H4 (cell line): ENCODE measurements at places on chromosomes 6 and 20. TPM values are rescaled to one million over a fixed set of nuclear protein-coding genes. Genes with fewer than 3 reads are reported as not detected.

SFT2D1 gene
- 16.0 and 27.6 TPM in 2 replicates for total RNA-seq

FHL5 gene
- total RNA-seq: not detected in 2 replicates

ADGRF4 gene
- 0.25 and 0.81 TPM in 2 replicates for total RNA-seq

RIN2 gene
- total RNA-seq: 13.7 and 18.5 TPM in 2 replicates

C20orf204 gene
- 0.08 TPM in 1 of 2 replicates, not detected in the other for total RNA-seq

CDH22 gene
- not detected in 2 replicates for total RNA-seq

TUBB2B gene
- total RNA-seq: 5.1 and 6.6 TPM in 2 replicates

SIRPB1 gene
- total RNA-seq: 0.31 and 1.6 TPM in 2 replicates

PAK5 gene
- 0.21 and 0.39 TPM in 2 replicates for total RNA-seq

HLA-DMA gene
- 10.3 and 13.0 TPM in 2 replicates for total RNA-seq

NDUFAF4 gene
- total RNA-seq: 43.1 and 69.3 TPM in 2 replicates

LY6G6C gene
- not detected in 2 replicates for total RNA-seq

PABPC1L gene
- 1.4 and 3.5 TPM in 2 replicates for total RNA-seq

KCNG1 gene
- 11.3 and 24.5 TPM in 2 replicates for total RNA-seq

CCN6 gene
- total RNA-seq: not detected in 2 replicates

PTPRK gene
- 20.7 and 24.4 TPM in 2 replicates for total RNA-seq

SNX21 gene
- 17.1 and 22.3 TPM in 2 replicates for total RNA-seq

WFDC12 gene
- not detected in 2 replicates for total RNA-seq

PBOV1 gene
- total RNA-seq: not detected in 2 replicates

LY6G6F gene
- total RNA-seq: not detected in 2 replicates

MUCL3 gene
- total RNA-seq: not detected in 2 replicates

FAM217A gene
- total RNA-seq: not detected in 2 replicates

FAM83C gene
- not detected in 2 replicates for total RNA-seq

FANCE gene
- total RNA-seq: 5.9 and 6.6 TPM in 2 replicates

HTR1E gene
- total RNA-seq: not detected in 2 replicates

C20orf96 gene
- total RNA-seq: 1.6 TPM in 2 replicates

ALDH8A1 gene
- not detected in 2 replicates for total RNA-seq

RBM38 gene
- 7.4 and 12.3 TPM in 2 replicates for total RNA-seq

BPIFB2 gene
- not detected in 2 replicates for total RNA-seq

KCNK5 gene
- 0.58 TPM in 2 replicates for total RNA-seq

IMPG1 gene
- total RNA-seq: 0.14 TPM in 1 of 2 replicates, not detected in the other

ZNFX1 gene
- 21.9 and 22.8 TPM in 2 replicates for total RNA-seq

UST gene
- total RNA-seq: 9.3 and 11.7 TPM in 2 replicates

MDFI gene
- 0.72 TPM in 1 of 2 replicates, not detected in the other for total RNA-seq

LIN28B gene
- not detected in 2 replicates for total RNA-seq

MOCS3 gene
- 5.8 and 6.4 TPM in 2 replicates for total RNA-seq

LCA5 gene
- 1.3 and 2.4 TPM in 2 replicates for total RNA-seq

TNF gene
- total RNA-seq: not detected in 2 replicates

PLN gene
- 0.60 TPM in 1 of 2 replicates, not detected in the other for total RNA-seq

KIF25 gene
- total RNA-seq: 0.51 and 2.3 TPM in 2 replicates

SMPDL3A gene
- total RNA-seq: 12.9 and 15.5 TPM in 2 replicates

GSTA1 gene
- total RNA-seq: not detected in 2 replicates

SPAG4 gene
- total RNA-seq: 0.45 TPM in 1 of 2 replicates, not detected in the other

CST4 gene
- not detected in 2 replicates for total RNA-seq

ENPP4 gene
- total RNA-seq: 1.5 and 1.6 TPM in 2 replicates

LSM14B gene
- total RNA-seq: 29.3 and 36.7 TPM in 2 replicates

USP49 gene
- total RNA-seq: 1.4 and 1.8 TPM in 2 replicates
